ENCODE measurements at places on chromosomes 7 and 10.

- DNase-seq, result no peak
Observed at GRCh38 chr7:46490406-46490805, 569.3 kb upstream of the IGFBP3 start.

DNA sequence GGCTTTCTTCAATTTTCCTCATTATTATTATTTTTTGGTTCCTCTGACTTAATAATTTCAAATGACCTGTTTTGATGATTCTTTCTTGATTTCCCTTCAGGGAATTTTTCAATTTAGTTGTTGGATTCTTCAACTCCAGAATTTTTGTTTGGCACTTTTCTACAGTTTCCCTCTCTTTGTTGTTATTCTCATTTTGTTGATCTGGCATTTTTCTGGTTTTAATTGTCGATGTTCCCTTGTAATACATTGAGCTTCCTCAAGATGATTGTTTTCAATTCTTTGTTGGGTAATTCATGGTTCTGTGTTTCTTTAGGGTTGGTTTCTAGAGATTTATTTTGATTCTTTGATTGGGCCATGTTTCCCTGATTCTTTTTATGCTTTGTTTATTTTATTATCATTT is 67.8 kb upstream of the DNAJC1 start:
- no peak for DNase-seq

DNA sequence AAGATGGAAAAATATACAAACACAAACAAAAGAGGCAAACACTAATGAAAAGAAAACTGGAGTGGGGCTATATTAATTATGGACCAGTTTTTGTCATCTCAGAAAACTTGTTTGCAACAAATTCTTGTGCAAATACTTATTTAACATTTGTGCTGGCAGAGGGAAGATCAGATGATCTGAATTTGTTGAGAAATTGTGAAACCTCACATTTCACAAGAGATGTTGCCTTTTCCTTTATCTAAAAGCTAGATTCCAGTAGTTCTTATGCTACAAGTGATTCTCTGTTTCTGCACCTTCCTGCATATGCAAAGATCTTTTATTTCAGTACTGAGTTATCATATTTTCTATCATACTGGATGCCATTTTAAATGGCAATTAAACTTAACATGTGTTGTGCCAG is 320.7 kb downstream of the SUGCT start:
- no peak for DNase-seq

GRCh38 chr7:92115821-92116220 is 18.5 kb downstream of the CYP51A1 start:
- DNase-seq, result no peak

DNA sequence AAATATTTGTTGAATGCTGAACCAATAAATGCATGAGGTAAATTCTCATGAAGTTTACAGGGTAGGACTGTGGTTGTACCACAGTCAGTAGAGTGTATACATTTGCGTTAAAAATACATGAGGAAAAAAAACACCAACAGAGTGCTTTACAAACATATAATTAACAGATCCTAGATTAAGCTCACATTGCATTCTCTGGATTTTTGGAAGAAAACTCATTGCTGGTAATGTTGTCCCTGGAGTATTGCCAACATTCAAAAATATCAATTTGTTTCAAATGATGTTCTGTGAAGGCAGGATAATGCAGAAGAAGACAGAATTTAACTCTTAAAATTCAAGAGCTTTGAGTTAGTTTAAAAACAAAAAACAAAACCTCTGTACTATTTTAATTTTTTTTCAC is 95.5 kb downstream of the MBL2 start:
- DNase-seq, result no peak
